Smooth muscle cell of the coronary artery (primary cell): ENCODE measurements at places on chromosomes 3 and 15. TPM values are rescaled to one million over a fixed set of nuclear protein-coding genes. Genes with fewer than 3 reads are reported as not detected.

WHAMM gene
- total RNA-seq, result 2.3 and 2.8 TPM in 2 replicates

C2CD4B gene
- 0.12 and 0.68 TPM in 2 replicates for total RNA-seq

PLA2G4E gene
- not detected in 2 replicates for total RNA-seq

GXYLT2 gene
- 24.9 and 49.7 TPM in 2 replicates for total RNA-seq

LMLN gene
- total RNA-seq, result 4.0 and 12.6 TPM in 2 replicates

STRA6 gene
- 26.2 TPM in 1 of 2 replicates, not detected in the other for total RNA-seq

LRRIQ4 gene
- total RNA-seq, result not detected in 2 replicates
